Left forelimb (tissue), 1 donor: ENCODE measurements at places on chromosomes 6 and 20.
A peak's percentile ranks its signal among the peaks of the same experiment; 100 is the strongest.

- no peak for DNase-seq
Observed at GRCh38 chr6:90940812-90941481, 354.1 kb upstream of the MAP3K7 start.

DNA sequence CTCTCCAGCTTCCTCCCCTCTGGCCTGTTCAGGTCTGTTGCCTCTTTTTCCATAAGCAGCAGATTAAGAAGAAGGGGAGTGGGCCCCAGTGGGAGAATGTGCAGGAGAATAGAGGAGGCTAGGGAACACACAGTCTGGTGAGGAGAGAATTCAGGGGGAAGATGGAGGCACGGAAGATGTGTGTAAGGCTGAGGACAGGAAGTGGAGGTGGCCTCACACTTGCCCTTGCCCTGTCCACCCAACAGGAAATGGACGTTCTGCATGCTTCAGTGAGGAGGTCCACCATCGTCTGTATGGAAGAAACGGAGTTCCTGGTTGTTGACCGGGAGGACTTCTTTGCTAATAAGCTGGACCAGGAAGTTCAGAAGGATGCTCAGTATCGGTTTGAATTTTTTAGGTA lies 16.0 kb downstream of the CNBD2 start:
- DNase-seq, result no peak

DNA sequence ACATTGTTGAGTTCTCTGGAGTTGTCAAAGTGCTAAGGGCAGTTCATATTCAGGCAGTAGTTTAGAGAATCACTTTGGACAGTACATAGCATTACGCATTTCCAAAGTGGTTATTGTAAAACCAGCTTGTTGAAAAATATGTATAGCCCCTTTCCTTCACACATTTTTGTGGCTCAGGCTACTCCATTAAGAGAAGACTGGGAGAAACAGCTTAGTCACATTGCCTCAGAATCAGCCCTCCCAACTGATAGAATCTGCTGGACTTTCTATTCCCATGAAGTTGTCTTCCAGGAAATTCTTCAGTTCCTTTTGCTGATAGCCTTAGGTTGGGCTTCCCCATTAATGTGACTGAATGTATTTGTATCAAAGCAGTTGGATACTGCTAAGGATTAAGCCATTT lies 39.5 kb upstream of the HDGFL1 start:
- no peak for DNase-seq

DNA sequence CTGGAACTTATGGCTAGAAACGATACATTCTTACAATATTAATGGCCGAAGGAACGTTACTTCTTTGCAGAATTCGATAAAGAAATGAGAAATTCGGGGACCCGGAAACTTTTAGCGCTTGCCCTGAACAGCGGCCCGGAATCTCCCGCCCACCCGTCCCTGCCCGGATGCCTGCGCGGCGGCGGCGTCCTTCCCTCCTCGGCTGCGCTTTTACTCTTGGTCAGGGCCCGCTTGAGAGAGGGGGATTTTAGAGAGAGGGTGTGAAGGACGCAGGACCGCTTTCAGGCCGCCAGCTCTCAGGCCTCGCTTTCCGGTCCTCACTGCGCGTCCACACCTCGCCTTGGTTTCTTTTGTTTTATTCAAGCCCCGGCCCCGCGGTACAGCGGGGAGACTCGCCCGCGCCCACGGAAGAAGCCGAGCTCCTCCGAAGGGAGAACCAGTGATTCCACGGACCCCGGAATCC lies 243.7 kb downstream of the ARID1B start:
- DNase-seq, result peak; percentile 86

DNA sequence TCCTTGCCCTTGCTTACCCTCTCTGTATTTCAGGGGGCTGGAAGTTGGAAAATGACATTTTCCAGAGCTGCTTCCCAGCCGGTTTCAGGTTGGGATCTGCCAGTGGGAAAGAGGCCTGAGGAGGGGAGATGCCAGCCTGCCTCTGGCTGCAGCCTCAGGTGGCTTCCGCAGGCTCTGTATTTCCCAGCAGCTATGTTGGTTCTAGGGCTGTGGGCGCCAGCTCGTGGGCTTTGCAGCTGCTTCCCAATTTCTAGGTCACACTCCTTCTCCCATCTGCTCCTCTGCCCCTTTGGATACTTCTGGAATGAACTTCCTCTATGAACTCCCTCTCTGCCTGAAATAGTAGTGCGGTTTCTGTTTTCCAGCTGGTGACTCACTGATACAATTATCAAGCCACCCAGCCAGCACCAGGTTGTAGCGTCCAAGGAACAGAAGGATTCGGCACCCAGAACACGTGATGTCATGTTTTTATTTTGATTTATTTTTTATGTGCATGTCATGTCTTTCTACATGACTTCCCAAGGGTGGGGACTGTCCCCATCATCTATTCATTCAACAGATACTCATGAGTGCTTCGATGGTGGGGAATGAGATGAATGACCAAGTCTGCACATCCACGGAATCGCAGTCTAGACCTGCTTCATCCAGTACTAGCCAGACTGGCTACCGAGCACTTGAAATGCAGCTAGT lies 38.0 kb downstream of the TGM2 start:
- peak; percentile 44 for DNase-seq

DNA sequence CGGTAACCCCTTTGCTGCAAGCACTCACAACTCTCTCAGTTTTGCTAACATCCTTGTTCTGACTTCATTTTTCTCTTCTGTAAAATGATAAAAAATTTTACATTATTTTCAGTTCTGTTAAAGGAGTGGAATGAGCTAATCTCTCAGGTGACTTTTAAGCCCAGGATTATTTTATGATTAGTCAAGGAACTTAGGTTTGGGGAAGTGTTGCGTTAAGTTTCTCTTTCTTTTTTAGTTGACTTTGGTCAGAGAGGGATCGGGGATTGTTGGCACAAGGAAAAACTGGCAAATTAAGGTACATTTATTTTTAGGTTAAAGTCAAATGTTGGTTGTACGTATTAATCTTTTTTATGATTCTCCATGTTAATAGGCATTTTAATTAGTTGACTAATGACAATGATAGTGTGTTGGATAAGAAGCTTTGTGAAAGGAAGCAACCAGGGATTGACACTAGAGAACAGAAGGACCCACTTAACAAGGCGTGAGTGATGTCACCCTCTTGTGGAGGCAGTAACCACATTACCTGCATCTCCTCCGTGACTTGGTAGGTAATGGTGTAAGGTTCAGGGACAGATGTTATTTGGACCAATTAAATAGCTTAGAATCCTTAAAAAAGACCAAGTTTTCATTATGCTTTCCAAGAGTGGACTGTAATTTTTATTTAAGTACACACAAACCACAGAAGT lies 31.6 kb downstream of the CD83 start:
- DNase-seq, result no peak

DNA sequence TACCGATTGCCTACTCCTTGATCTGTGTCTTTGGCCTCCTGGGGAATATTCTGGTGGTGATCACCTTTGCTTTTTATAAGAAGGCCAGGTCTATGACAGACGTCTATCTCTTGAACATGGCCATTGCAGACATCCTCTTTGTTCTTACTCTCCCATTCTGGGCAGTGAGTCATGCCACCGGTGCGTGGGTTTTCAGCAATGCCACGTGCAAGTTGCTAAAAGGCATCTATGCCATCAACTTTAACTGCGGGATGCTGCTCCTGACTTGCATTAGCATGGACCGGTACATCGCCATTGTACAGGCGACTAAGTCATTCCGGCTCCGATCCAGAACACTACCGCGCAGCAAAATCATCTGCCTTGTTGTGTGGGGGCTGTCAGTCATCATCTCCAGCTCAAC lies 13.5 kb downstream of the CCR6 start:
- no peak for DNase-seq

DNA sequence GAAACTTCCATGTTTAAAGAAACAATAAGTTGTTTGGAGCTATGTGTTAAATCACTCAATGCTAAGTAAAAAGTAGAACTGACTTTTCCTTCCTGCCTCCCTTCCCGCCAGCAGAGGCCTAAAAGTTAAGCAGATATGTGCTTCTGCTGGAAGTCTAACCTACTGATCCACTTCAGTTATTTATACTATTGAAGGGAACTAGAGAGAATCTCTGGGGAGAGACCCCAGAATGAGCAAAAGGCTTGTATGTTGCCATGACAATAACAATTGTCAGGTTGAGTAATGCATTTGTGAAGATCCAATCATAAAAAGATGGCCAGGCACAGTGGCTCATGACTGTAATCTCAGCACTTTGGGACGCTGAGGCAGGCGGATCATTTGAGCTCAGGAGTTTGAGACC lies 24.7 kb downstream of the MGME1 start:
- no peak for DNase-seq

DNA sequence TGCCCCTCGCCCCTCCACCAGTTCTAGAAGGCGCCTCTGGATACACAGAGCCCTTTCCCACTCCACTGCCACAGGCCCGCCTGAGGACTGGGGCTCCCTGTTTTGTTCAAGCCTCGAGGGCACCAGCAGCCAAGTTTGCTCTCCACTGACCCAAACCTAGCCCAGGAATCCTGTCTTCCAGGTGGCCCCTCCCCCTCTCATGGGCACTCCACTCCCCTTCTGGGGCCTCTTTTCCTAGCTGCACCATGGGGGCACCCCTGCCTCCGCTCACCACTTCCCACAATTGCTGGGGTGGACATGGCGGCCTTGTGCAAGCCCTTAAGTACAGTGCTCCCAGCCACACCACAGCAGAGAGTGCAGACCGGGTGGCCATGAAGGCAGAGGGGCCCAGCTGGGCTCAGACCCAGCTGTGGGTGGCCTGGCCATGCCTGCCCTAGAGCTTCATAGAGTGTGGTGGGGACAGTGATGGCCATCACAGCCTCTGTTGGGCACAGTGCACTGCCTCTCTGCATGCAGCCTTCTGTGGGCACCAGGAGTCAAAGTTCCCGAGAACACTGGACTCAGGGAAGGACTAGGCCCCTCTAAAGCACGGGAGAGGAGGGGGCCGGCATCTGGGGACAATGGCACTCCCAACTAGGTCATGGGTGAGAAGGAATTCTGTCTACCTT lies 1.3 kb downstream of the MYL9 start:
- DNase-seq, result no peak

DNA sequence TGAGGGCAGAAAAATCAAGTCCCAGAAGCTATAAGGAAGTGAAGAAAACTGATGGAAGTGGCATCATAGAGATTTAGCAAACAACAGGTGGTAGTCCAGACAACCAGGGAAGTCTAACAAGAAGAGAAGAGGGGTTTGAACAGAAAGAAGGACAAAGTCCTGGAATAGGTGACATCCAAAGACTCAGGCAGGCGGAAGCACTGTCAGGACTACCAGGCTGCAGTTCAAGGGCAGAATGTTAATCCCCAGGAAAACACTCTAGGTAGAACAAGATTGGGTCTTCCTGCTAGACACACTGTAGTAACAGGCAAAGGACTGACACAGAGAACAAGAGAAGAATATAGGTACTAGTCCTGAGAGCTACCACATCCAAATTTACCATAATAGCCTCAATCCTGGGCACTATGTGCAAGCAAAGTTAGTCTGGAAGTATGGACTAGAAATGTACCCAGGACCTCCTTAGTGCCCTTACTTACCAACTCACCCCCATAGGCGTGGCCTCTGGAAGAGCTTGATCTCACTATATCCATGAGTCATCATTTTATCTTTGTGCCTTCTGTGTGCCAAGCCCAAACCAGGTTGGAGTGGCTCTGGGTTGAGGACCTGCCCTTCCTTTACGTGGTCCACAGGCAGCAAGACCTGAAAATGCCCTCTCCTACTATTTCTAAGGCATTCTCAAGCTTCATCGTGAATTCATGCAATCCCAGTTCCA lies 2.2 kb upstream of the EPB41L2 start:
- no peak for DNase-seq

DNA sequence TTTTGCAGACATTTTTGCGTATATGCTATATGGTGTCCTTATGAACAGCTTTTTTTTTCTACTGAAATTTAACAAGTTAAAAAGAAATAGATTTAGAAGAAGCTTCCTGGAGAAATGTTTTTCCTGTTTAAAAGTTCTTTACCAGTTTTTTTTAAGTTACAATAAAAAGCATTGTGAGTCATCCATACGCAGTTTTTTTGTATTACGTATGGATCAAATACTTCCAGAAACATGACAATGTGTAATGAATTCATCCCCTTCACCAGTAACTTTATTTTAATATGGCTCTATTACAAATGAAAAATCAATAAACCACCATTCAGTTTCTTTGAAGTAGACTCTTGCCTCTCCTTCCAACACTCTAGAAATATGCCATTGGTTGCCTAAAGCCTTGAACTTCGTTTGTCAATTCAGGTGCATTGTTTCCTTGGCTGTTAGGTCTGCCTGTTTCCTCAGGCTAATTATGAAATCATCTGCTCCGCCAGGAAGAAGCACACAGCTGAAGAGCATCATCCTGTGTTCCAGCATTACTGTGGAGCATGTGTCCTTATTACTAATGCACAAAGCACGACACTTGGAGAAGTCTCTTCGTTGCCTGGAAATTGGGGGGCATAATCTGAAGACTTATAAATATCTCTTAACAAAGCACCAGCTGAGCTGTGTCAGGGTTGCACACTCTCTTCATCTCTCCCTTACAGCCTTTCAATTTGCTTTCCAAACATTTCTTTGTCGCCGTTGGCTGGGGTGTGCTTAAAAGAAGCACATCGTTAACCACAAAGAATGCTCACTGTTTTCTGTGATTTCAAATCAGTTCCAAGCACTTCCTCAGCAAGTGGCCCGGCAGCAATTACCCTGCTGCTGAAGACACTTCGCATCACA lies 9.6 kb downstream of the MOXD1 start:
- no peak for DNase-seq

GRCh38 chr20:36507746-36508145 lies 33.6 kb upstream of the MYL9 start:
- DNase-seq, result no peak

DNA sequence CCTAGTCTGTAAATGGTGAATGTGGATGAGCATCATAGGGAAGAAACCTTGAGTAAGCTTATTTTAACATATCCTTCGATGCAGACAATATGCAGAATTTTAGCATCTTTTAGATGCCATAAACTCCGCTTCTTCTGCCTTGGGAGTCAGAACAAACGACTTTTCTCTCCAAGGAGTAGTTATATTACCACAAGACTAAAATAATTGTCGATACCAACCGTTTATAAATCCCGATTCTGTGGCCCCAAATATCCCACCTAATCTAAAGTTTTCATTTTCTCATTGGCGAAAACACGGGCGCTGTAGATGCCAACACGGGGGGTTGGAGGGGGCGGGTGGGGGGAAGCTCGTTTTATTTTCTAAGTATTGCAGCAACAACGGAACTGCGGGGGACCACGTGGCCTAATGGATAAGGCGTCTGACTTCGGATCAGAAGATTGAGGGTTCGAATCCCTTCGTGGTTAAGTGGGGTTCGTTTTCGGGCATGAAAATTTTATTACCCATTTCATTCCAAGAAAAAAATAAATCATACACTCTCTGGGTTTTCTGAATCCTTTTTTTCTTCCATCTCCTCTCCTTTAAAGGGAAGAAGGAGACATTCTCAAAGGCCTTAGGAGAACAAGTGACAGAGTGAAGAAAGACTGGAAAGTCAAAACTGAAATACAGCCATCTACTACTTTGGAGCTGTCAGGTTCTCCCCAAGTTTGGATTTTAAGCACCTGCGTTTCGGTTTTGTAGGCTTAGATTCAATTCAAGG lies 65.5 kb upstream of the BTN3A2 start:
- no peak for DNase-seq
